ENCODE measurements at places on chromosomes 1 and 21.

DNA sequence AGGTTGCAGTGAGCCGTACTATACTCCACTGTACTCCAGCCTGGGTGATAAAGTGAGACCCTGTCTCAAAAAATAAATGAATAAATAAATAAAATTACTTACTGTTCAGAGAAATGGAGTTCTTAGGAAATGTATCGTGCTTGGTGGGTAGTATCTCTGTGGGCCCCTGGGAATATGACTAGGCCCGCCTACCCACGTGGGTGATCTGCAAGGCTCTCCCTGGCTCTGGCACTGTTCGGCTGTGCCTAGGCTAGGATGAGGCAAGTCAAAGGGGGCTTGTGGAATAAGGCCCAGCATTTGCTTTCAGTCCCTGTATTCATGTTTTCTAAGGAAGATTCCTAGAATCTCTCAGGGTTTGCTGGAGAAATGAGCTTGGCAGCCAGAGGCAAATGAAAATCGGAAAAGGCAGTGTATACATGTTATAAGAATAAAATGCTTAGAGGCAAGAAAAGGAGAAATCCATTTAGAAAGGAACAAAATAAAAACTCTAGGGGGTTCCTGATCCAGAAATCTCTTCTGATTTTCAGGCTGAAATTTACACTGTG, 4.5 kb upstream of the CSRP1 start:
- DNase-seq = no peak

- DNase-seq = no peak
Measured at GRCh38 chr1:64184003-64184440, 19.4 kb upstream of the UBE2U start.

DNA sequence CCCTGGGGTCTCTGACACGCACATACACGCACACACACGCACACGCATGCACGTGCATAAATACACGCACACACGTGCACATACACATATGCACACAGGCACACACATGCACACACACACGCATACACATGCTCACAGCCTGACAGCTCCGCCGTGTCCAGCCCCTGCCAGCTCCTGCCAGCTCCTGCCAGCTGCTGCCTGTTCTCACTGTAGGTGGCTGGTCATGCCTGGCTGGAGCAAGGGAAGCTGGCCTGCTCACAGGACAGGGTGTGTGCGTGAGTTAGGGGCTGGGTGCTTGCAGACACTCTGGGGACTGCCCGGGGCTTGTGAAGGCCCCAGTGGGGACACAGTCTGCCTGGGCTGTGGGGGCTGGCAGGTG, 4.9 kb downstream of the PLCH2 start:
- peak; percentile 55 for DNase-seq

- no peak for DNase-seq
Measured at GRCh38 chr1:167623951-167624350, 6.1 kb upstream of the RCSD1 start.

- DNase-seq = no peak
Measured at GRCh38 chr1:117061986-117062415, 1.9 kb downstream of the TTF2 start.

DNA sequence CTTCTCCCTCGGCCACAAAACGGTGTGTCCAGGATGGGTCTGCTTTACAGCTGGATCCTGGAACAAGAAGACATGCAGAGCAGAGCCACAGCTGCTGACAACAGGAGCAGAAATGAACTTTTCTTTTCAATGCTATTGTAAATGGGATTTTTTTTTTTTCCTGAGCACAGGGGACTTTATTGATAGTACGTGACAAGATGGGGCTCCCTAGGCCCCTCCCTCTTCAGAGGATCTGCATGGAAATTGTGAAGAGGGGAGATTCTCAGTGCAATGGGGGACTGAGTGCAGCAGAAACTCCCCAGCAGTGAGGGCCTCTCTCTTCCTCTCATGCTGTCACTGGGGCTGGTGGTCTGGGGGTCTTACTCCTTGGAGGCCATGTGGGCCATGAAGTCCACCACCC, 40.8 kb upstream of the CD2 start:
- no peak for DNase-seq

- DNase-seq = no peak
Measured at GRCh38 chr1:153699768-153700167, 21.3 kb downstream of the NPR1 start.

- no peak for DNase-seq
Measured at GRCh38 chr1:153798468-153798780, 23.2 kb downstream of the SLC27A3 start.

- DNase-seq = no peak
Measured at GRCh38 chr21:27693376-27693775, 726.5 kb upstream of the ADAMTS5 start.

DNA sequence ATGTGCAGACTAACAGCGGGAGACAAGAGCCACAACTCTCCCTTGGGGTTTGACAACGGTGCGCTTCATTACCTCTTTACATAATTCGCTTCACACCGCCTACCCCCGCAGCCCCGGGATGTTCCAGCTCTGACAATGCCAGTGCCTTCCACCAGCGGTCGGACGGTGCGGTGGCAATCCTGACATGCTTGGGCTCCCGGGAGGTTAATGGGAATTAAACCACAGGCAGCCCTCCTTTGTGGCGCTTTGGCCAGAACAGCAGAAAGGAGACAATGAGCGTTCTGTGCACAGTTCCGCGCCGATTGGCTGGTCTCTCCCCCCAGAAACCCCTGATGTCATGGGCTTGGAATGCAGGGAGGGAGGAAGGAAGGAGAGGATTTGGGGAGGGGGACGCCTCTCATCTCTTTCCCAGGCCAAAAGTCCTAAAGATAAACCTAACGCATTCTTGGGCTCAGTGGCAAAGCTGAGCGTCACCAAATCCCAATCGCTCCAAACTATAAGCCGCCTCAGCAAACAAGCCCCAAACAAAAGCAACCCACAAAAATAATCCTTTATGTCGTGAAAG, 1.3 kb downstream of the CNN3 start:
- DNase-seq = peak; percentile 93

GRCh38 chr1:159594625-159595405, 7.2 kb downstream of the APCS start:
- DNase-seq = no peak

- no peak for DNase-seq
Measured at GRCh38 chr1:92473781-92474495, 12.8 kb downstream of the GFI1 start.

GRCh38 chr1:97999320-97999719, 78.5 kb upstream of the DPYD start:
- no peak for DNase-seq

- DNase-seq = no peak
Measured at GRCh38 chr1:103266036-103266435, 157.7 kb upstream of the COL11A1 start.

- no peak for DNase-seq
Measured at GRCh38 chr21:17829472-17829871, 10.3 kb upstream of the C21orf91 start.
